PC-3 (cell line): ENCODE measurements at places on chromosomes 7 and 10. TPM values are rescaled to one million over a fixed set of nuclear protein-coding genes. Genes with fewer than 3 reads are reported as not detected.

KIAA1217 gene
- 14.2 and 16.0 TPM in 2 replicates for total RNA-seq

ANKRD22 gene
- 5.0 and 6.2 TPM in 2 replicates for total RNA-seq

DNA sequence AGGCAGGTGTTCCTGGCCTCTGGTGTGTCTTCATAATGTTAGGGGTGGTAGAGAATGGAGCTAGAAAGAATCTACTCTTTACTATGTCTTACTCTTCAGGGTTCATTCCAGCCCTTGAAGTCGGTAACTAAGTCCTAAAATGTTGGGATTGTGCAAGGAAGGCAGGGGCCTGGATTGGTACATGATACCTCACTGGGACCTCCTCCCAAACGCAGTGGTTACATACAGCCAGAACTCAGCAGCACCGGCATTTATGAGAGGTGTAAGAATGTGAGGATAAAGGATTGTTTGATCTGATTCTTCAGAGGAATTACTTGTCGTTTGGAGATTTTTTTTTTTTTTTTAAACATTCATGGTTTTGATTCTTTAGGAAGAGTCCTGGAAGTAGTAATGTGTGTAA lies 6.9 kb downstream of the COMTD1 start:
- H3K27ac ChIP-seq, result no peak overlapping the region
- peaks cover 43% of the 10 kb centered on the region for H3K4me1 ChIP-seq
- H3K36me3 ChIP-seq, result peaks cover 83% of the 10 kb centered on the region
- H3K4me3 ChIP-seq, result no peak overlapping the region

DNA sequence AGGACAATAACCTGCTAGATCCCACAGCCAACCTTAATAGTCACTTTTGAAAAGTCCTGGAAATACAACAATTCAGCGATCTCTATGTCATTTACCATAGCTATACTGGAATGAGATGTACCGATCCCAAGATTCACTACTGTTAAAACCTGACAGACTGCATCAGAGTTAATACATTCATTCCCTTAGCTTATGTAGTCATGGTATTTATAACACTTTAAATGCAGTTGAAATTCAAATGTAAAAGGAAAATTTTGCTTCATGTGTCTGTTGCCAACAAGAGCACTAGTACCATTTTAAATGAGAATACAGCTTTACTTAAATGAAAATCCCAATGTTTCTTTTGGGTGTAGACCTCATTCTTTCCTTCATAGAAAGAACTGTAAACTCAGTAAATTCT lies 11.1 kb upstream of the GGCT start:
- H3K4me1 ChIP-seq, result peaks cover 25% of the 10 kb centered on the region
- no peak overlapping the region for H3K4me3 ChIP-seq
- H3K36me3 ChIP-seq, result no peaks in the 10 kb centered on the region
- no peak for DNase-seq

- H3K27ac ChIP-seq, result no peak overlapping the region
- no peak overlapping the region for H3K4me3 ChIP-seq
- peaks cover 17% of the 10 kb centered on the region for H3K4me1 ChIP-seq
- no peaks in the 10 kb centered on the region; the same call in 1 of the 2 replicates for H3K36me3 ChIP-seq
- no peaks in the 10 kb centered on the region for H3K27me3 ChIP-seq
- DNase-seq, result no peak
Measured at GRCh38 chr7:44713680-44714335, 34.8 kb upstream of the ZMIZ2 start.

GRCh38 chr10:63628526-63629362 lies 107.5 kb downstream of the REEP3 start:
- no peak for DNase-seq
- H3K36me3 ChIP-seq, result no peaks in the 10 kb centered on the region
- H3K27me3 ChIP-seq, result no peaks in the 10 kb centered on the region
- peak overlapping the region; percentile 95 for H3K27ac ChIP-seq

CFAP46 gene
- 0.04 TPM in 1 of 2 replicates, not detected in the other for total RNA-seq

VSIR gene
- 13.7 and 14.1 TPM in 2 replicates for total RNA-seq

GGCT gene
- 64.1 and 67.6 TPM in 2 replicates for total RNA-seq

GRCh38 chr7:131800008-131800407 lies 243.6 kb upstream of the PODXL start:
- no peak for DNase-seq
- H3K27me3 ChIP-seq, result peaks cover 43% of the 10 kb centered on the region
- H3K4me1 ChIP-seq, result no peaks in the 10 kb centered on the region

DNA sequence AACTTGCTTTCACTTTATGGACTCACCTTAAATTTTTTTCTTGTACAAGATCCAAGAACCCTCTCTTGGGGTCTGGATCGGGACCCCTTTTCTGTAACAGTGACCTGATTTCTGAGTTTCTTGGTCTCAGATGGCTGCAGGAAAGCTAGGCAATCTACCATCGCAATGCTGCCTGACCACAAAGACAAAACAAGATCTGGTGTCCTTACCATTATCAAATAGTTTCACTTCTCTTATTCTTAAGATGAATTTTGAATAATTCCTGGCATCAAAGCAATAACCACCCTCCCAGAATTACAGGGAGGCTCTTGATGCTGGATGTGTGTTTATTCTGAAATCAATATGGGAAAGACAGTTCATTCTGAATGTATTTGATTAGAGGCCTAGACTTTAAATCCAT lies 77.4 kb upstream of the FRMD4A start:
- H3K36me3 ChIP-seq, result no peaks in the 10 kb centered on the region
- 0 out of 2 replicates have a peak, but pooled peaks cover 4% of the 10 kb centered on the region for H3K27me3 ChIP-seq
- no peak overlapping the region for H3K4me3 ChIP-seq
- H3K4me1 ChIP-seq, result no peaks in the 10 kb centered on the region
- no peak for DNase-seq

DNA sequence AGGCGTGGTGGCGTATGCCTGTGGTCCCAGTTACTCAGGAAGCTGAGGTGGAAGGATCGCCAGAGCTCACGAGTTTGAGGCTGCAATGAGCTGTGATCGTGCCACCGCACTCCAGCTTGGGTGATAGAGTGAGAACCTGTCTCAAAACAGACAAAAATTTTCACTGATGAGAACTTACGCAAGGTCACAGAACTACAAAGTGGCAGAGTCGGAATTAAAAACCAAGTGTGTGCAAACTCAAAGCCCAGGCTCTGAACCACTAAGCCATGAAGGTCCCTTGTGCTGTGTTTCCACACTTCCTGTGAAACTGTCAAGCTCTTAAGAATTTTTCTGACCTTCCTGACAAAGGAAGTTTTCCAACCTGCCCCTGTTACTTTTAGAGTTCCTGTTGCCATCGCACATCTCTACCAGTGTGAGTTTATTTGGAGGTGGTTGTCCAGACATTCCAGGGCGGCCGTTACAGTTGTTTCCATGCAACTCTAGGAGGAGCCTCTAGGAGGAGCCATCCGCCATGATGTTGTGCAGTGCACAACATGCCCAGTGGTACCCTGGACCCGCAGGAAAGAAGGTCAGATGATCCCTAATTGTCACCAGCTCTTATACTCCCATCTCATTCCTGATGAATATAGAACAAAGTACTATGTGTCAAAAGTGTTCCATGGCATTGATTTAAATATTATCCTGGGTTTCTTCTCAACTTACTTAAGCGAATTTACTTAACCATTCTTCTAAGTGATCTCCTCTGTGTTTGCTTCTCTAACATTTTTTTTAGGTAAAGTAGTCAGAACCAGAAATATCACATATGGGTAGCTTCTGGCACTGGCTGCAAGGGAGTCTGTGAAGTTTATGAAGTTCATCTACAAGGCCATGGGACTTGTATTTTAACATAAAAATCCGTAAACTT lies 49.0 kb upstream of the LYZL1 start:
- peak; percentile 62 for DNase-seq
- H3K4me3 ChIP-seq, result no peak overlapping the region
- no peaks in the 10 kb centered on the region for H3K36me3 ChIP-seq
